ENCODE measurements at places on chromosomes 5 and 9.

GRCh38 chr5:76863001-76863400 lies 13.2 kb downstream of the S100Z start:
- DNase-seq = no peak

GRCh38 chr5:74140409-74140808 lies 500.1 kb downstream of the ENC1 start:
- DNase-seq = no peak

DNA sequence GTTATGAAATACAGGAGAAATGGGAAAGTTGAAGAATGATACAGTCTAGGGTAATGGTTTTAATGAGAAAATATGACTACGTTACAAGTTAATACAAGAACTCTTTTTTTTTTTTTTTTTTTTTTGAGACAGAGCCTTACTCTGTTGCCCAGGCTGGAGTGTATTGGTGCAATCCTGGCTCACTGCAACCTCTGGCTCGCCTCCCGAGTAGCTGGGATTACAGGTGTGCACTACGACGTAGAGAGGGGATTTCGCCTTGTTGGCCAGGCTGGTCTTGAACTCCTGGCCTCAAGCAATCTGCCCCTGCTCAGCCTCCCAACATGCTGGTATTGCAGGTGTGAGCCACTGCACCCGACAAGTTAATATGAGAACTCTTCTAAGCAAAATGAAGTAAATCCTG lies 77.1 kb upstream of the SELENOP start:
- DNase-seq = no peak

GRCh38 chr9:6758498-6759184 lies 868 bp downstream of the KDM4C start:
- peak; percentile 59 for DNase-seq

DNA sequence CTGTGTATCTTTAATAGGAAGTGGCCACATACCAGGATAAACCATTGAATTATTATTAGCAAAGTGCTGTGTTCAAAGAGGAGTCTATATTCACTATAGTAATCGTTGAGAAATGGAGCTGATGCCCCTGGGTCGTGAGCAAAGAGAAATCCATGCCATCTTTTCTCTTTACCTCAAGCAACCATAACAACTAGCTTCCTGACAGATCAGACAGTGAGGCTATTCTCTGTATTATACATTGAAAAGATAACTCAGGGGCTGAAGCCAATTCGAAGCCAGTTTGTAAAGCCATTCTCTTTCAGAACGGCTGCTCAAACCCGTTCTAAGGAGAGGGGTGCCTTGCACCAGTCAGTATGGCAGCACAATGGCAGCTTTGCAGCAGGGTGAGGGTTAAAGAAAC lies 680.6 kb downstream of the SEMA5A start:
- no peak for DNase-seq

DNA sequence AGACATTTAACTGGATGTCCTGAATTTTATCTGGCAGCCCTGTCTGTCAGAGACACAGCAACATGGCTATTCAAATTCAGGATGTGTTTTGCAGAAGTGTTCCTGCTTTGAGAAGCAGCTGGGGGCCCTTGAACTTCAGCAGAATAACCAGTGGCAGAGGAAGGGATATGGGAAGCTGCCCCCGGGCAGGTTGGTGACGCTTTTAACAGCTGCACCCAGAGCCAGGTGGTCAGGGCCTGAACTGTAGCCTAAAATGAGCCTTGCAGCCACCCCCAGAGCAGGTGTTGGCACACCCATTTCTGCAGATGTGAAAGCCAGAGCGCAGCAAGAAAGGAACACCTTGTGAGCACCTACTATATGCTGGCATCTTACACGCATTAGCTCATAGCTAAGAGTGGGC lies 128.7 kb upstream of the BOD1 start:
- no peak for DNase-seq

DNA sequence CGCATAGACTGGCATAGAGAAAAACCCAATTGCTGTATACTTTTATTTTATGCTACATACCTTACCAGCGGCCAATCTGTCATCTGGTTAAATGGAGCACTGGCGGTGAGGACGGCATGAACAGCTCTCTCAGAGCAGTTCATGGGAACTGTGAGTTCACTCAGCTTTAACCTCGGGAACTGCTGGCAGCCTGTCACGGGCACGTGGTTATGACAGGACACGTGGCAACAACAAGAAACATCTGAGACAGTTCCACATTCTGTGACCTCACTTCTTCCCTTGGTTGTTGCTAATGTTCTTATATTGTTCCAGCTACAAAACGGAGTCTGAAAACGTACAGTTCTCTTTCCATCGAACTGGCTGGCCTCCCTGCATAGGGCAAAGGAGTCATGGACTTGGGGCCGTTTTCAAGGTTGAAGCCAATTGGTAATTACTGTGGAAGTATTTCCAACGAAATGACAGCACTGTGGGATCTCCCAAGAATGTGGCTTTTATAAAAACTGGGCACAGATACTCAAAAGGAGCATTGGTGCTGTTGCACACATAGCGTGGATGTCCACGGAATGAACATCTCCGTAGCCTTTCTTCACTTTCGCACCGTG lies 246.3 kb upstream of the DAP start:
- no peak for DNase-seq

GRCh38 chr9:36823466-36823865 lies 210.6 kb downstream of the PAX5 start:
- no peak for DNase-seq

DNA sequence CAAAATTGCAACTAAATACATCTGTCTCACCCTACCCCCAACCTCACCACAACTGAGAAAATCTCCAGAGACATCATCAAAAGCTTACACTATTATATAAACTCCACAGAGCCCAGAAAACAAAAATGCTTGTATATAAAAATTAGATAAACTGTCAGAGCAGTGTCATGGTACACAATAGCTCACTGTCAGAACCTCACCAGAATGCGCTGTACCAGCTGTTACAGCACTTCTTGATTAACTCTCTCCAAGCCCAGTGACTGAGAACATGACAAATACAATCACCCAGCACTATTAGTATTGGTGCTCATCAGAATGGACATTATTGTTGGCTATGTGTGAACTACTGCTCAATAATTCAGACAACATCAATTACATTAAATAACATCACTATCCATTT lies 65.7 kb downstream of the ZDHHC21 start:
- DNase-seq = no peak

GRCh38 chr5:180021900-180022299 lies 49.7 kb downstream of the RNF130 start:
- DNase-seq = no peak

DNA sequence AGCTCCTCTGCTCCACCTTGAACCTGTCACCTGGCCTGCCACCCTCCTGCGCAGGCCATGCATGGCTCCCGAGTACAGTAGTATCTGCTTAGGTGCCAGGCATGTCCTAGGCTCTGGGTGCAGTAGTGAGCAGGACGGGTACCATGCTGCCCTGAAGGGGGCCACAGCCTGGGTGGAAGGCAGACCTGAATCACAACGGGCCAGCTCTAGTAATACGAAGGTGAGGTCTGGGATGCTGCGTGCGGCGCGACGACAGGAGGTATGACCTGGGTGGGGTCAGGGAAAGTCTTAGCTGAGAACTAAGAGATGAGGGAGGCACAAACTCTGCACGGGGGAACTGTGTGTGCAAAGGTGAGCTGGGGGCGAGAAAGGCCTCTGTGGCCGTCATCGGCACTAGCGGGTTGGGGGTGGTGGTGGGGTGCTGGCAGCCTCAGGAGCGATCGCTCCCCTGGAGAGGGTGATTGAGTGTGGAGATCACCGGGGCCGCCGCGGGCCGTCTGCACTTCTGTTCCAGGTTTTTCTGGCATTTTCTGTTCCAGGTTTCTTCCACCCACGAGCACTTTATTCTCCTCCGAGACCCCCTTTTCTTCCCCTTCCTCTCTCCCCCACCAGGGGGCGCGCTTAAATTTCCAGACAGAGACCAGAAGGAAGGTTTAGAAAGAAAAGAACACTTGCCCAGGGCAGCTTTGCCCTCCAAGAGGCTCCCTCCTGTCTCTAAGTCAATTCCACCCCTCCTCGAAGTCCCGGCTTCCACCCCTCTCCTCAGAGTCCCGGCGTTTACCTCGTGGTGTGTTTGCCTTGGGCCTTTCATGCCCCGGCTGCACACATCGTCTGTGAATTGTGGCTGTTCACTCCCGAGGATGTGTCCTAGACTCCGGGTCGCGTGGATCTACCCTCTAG lies 15.1 kb downstream of the PDLIM4 start:
- DNase-seq = peak; percentile 80

DNA sequence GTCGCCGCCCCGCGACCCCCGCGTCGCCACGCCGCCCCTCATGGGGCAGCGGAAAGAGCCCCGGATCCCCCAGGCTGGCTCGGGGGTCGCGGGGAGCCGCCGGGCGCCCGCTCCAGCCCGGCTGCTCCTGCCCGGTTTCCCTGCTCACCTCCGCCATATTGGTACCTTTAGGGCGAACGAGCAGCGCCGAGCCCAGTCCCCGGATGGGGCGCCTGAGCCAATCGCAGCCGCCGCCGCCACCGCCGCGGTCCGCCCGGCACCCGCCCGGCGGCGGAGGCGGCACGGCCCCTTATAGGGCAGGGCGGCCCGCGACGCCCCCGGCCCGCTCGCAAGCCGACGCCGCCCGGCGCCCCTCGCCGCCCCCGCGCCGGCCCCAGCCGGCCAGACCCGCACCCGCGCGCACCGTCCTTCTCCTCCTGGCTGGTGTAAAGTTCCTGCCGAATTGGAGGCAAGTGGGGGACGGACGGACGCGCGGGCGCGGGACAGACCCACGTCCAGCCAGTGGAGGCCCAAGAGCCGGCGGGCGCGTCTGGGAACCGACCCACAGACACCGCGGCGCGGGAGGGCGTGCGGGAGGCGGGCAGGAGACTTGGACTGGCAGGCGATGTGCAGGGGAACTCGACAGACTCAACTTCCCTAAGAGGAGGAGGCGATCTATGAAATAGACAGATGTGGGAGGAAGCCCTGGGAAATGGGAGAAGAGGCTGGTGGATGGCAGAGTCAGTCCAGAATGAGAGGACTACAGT lies at the start of gene MIER3:
MIER3 (minus strand) TSS at position 178 of the 746 bp plus-strand sequence; CDS start at position 157, 21 bp downstream.
- peak; percentile 98 for DNase-seq

DNA sequence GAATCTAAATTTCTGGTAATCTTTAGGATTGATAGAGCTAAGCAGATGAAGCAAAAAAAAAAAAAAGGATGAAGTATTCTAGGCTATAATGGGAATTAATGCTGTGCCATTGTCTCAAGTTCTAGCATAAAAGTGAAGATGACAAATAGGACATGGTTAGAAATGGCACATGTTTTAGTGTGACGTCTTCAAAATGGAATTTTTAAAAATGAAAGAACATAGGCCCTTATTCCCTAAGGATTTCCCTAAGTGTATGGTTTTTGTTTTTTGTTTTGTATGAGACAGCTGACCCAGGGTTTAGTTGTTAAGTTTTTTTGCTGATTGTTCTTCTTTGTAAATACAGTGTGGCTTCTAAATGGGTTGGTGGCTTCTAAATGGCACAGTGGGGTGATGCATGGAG lies 7.1 kb downstream of the TLE4 start:
- DNase-seq = no peak

DNA sequence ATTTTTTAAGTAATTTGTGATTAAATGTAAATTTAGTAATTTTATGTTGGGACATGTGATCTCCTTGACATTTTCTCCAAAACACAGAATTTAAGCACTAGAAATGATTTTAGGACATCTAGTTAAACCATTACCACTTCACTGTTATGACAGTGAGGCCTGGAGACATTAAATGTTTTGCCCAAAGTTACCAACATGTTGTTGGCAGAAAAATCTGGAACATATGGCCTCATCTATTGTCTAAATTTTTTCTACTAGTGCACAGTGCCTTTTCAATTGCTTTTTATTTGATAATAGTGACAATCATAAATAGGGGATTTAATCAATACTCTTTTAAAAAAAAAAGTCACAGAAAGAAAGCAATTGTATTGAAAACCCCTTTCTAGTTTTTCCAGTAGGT lies 45.6 kb downstream of the PIK3R1 start:
- no peak for DNase-seq

DNA sequence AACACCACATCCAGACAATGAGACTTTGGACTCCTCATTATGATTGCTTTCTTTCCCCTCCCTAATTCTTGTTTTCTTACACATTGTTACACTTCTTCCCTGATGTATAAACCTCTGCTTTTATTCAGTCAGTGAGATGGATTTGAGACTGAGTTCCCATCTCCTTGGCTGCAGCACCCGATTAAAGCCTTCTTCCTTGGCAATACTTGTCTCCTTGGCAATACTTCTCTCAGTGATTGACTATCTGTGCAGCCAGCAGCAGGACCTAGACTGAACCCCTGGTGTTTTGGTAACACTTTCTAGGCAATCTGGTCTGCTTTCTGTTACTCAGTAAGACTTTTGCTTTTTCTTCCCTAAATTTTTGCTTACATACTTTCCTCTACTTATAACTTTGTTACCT lies 492.8 kb upstream of the SMC2 start:
- DNase-seq = no peak

GRCh38 chr5:29247346-29248028 lies 1946.0 kb upstream of the CDH6 start:
- no peak for DNase-seq

DNA sequence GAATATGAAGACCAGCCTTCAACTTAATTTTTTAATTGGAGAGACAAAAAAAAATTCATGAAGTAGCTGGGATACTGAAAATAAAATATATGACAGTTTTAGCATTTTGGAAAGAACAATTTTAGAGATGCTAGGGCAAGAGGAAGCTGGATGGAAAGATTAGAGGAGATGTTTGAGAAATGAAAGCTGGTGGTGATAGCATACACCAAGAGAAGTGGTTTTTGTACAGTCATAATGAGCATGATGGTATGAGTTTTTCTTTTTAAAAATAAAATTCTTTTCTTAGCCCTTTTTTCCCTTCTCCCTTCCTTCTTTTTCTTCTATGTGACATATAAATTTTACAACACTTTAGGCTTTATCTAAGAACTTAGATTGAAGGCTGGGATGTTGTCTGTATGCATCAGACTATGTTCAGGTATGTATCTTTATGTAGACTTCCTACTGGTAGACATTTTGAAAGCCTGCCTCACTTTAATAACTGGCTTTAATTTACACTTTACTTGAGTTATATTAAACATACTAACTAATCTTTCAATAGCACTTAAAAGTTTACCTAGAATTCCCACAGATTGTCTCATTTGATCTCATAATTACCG lies 522.5 kb downstream of the TLE4 start:
- no peak for DNase-seq

GRCh38 chr9:36961561-36962325 lies 72.3 kb downstream of the PAX5 start:
- DNase-seq = no peak

- DNase-seq = no peak
These were observed 29.4 kb downstream of the RAD23B start for GRCh38 chr9:107312376-107313050.

DNA sequence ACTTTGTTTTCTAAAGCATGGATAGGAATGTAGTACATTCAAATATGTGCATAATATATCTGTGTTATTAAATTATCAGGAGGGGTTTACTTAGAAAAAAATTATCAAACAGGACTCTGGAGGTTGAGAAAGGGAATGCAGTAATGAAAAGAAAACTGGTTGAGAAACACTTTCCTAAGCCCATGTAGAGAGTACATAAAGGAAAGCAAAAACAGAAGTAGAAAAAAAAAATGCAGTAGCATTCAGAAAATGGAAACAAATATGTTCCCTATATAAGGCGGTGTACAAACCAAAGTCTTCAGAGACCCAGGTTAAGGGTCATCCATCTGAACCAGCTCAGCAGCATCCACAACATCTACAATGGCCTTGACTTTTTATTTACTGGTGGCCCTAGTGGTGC lies at the start of gene IFNA8:
IFNA8 (plus strand) TSS at position 301 of the 400 bp plus-strand sequence; CDS start at position 361, 60 bp downstream.
- DNase-seq = no peak

All from GM20000 (cell line).